ENCODE measurements at places on chromosomes 11 and 22.

- DNase-seq, result no peak
Observed at GRCh38 chr22:48744283-48744641, 1083.4 kb downstream of the BRD1 start.

- no peak for DNase-seq
Observed at GRCh38 chr11:120578596-120579154, 67.1 kb downstream of the GRIK4 start.

DNA sequence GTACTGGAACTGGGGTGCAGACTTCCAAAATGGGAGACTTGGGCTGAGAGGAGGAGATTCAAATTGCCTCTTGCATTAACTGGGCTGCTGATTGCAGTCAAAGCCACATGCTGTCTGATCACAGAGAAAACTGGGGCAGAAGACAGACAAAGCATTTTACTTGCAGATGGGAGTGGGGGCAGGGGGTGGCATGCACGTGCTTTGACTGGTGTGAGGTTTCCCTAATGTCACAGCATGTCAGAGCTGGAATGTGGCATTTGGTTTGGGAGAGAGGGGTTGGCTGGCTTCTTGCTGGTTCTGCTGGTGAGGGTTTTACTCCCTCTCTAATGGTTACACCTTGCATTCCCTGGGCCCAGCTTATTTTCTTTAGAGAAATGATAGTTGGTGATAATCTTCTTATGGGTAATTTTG lies 2.9 kb downstream of the TUB start:
- DNase-seq, result no peak

DNA sequence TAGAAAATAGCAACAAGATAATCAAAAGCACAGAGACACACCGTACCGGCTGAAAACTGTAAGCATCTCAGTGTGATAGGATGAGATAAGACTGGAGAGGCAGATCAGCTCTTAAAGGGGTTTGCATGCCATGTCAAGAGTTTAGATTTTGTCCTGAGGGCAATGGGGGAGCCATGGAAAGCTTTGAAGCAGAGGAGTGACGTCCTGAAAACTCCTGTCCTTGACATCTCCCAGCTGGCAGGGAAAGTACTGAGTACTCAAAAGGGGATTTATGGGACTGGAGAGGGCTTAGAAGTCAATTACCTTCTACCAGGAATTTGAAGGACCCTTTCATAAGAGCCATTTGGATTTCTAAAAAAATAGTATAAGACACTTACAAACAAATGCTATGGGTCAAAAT lies 420.5 kb upstream of the NARS2 start:
- DNase-seq, result no peak

GRCh38 chr11:68870470-68870869 lies 28.8 kb upstream of the CPT1A start:
- DNase-seq, result no peak

GRCh38 chr11:132456751-132457328 lies 1075.5 kb downstream of the OPCML start:
- DNase-seq, result no peak

- no peak for DNase-seq
Observed at GRCh38 chr11:66333220-66333877, 2.9 kb downstream of the RIN1 start.

- no peak for DNase-seq
Observed at GRCh38 chr22:20573833-20574615, 66.6 kb downstream of the MED15 start.

GRCh38 chr22:31079095-31079642 lies 1.9 kb upstream of the SMTN start:
- DNase-seq, result peak; percentile 84

GRCh38 chr11:11415901-11416300 lies 62.9 kb upstream of the CSNK2A3 start:
- DNase-seq, result no peak

- DNase-seq, result no peak
Observed at GRCh38 chr22:45009606-45010531, at the start of gene PHF21B. TSS of gene PHF21B (minus strand) at chr22:45010005. CDS start at chr22:45009549, 456 bp downstream.

- DNase-seq, result no peak
Observed at GRCh38 chr11:21561581-21561980, 631.3 kb upstream of the ANO5 start.

GRCh38 chr11:120773501-120774031 lies 250.3 kb upstream of the TBCEL start:
- DNase-seq, result no peak

- DNase-seq, result no peak
Observed at GRCh38 chr11:122521626-122522025, 133.9 kb upstream of the UBASH3B start.

- DNase-seq, result no peak
Observed at GRCh38 chr11:73566422-73566821, 31.5 kb downstream of the FAM168A start.

DNA sequence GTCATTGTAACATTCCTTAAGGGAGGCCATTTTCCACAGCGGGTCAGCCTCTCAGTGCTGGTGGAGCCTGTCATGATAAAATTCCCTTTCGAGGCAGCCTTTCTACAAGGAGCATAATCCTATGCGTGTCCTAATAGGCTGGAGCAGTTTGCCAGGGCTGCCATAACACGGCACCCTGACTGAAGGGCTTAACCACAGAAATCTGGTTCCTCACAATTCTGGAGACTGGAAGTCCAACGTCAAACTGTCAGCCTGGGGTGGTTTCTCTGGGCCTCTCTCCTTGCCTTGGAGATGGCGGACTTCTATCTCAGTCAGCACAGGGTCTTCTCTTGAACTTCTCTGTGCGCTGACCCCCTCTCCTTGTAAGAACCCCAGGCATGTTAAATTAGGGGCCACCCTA lies 1.4 kb upstream of the RGL4 start:
- DNase-seq, result no peak

DNA sequence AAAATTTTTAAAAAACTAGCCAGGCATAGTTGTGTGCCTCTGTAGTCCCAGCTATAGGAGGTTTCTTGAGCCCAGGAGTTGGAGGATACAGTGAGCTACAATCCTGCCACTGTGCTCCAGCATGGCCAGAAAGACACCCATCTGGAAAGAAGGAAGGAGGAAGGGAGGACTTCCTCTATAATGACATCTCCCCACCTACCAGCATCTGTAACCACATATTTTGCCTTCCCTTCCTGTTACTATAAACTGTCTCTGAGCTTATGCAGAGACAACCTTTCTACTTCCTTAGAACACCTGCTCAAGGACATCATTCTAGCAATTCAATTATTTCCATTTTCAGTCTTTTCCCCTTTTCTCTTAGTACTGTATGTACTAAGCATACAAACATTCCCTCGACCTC lies 2.2 kb upstream of the NUP160 start:
- DNase-seq, result no peak

- DNase-seq, result no peak
Observed at GRCh38 chr11:12941671-12942070, 67.4 kb upstream of the RASSF10 start.

DNA sequence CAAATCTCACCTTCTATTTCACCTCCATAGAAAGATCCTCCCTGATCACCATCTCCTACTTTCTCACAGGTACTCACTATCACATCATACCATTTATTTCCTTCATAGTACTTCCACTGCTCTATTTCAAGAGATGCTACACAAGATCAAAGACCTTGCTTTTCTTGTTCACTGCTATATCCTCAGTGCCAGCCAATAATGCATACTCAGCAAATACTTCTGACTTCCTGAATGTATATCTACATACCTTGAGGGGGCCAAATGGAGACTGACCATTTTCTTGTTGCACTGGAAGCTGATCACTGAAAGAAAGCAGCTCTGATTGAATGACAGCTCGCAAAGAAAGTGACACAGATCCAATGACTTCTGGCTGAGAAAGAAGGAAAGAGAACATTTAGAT lies 64.7 kb downstream of the C2CD3 start:
- no peak for DNase-seq

- no peak for DNase-seq
Observed at GRCh38 chr11:9576701-9577381, 3.4 kb downstream of the WEE1 start.

DNA sequence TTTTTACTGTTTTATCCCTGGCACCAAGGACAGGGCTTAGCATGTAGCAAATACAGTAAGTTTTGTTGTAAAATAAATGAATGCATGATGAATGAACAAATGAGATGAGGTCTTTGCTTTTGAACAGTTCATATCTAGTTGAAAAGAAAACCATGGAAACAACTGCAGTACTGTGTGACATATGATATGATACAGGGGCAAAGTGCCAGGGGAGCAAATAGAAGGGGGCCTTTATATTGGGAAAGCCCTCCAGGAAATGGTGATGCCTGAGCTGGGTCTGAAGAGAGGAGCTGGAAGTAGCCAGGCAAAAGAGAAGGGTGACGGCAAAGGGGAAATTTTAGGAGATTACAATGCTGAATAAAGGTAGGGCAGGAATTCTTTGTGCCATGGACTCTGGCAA lies 63.8 kb upstream of the UCP3 start:
- DNase-seq, result no peak

DNA sequence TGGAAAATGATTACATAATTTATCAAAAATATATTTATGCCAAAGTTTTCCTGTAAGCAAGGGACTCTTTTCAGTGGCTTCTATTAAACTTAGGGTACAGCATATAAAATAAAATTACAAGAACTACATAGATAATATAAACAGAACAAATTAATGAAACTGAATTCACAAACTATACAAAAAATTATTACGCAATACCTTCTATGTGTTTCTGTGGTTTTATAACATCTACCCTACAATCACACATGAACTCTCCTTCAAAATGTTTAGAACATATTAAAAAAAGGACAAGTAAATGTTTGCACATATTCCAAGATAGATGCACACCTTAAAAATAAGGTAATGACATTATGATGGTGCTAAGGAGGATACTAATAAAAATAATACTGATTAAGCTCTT lies 235.9 kb downstream of the CNTN5 start:
- DNase-seq, result no peak

- no peak for DNase-seq
Observed at GRCh38 chr11:88105951-88106350, 69.3 kb downstream of the RAB38 start.

DNA sequence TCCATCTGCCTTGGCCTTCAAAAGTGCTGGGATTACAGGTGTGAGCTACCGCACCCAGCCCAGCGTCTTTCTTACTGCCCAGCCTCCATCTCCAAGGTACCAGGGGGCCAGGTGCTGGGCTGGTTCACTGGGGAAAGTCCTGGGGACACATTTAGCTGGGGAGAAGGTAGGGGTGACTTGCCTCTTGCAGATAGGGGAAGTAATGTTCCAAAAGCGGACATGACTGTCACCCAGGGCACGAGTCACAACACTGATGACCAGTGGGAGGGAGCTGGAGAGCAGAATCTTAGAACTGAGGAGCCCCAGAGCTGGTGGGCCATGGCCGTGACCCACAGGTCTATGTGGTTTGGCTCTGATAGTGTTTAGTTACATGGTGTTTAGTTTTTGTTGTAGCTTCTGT lies 2.4 kb upstream of the SLC15A3 start:
- DNase-seq, result no peak

DNA sequence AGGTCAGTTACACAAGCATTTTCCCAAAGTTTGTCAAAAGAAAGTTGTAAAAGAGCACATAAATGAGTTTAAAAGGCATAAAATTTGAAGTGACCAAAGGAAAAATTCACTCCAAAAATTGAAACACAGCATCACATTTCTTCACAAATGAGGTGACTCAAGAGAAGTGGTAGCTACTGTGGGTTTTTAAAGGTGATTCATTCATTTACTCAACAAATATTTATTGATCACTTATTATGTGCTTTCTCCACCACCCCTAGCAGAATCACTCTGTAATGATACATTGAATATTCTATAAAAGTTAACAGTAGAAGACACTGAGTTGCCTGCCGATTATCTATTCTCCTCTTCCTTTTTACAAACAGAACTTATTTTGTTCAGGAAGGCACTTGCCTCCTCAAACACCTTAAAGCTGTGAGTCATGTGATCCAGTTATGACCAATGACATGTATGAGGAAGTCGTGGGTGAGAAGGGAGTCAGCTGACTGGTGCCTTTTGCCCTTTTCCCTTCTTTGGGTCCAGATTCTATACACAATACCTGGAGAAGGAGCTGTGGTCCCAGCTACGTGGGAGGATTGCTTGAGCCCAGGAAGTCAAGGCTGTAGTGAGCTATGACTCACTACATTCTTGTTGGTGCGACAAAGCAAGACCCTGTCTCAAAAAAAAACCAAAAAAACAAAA lies 67.7 kb upstream of the CLNS1A start:
- DNase-seq, result no peak

DNA sequence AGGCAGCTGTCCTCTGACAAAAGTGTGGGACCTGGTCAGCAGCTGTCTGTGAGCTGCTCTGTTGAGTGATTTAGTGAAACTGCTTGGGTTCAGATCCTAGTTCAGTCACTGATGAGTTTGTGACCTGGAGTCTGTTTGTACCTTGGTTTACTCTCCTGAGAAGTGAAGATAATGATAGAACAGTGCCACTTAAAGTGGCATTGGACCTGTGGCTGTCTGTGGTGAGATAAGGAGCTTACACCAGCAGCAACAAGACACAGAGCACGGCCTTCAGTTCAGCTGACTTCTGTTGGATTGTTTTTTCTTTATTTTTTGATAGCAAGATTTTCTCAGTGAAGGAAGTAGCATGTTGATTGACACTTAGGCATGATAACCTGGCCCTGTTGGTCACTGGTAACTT lies 46.2 kb upstream of the CTTN start:
- no peak for DNase-seq

- no peak for DNase-seq
Observed at GRCh38 chr11:134120921-134121526, 52.2 kb downstream of the JAM3 start.

- no peak for DNase-seq
Observed at GRCh38 chr11:47035108-47035507, 98.5 kb downstream of the CSTPP1 start.

- DNase-seq, result no peak
Observed at GRCh38 chr11:36029616-36030015, 85.8 kb downstream of the LDLRAD3 start.

GRCh38 chr11:9219572-9219971 lies 45.6 kb downstream of the DENND5A start:
- no peak for DNase-seq

DNA sequence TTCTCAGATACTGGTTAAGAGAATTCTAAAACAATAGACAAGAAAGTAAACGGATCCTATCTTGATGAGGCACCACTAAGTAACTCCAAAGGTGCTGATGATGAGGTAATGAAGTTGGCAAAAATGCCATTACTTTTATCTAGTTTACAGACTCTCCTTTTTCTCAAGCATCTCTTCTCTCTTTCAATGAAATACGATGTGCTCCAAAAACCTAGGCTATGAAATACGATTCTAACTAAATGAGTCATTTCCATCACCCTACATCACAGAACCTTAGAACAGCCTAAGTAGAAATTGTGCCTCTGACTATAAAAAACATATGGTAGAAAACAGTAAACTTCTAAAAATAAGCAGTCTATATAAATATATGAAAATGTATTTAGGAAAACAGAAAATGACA lies 58.9 kb upstream of the ARHGAP32 start:
- no peak for DNase-seq

GRCh38 chr11:69079661-69080256 lies 31.0 kb downstream of the TPCN2 start:
- no peak for DNase-seq
